H1 (cell line): ENCODE measurements at places on chromosomes 2 and 18.
A peak's percentile ranks its signal among the peaks of the same experiment; 100 is the strongest.

- no peak for DNase-seq
Observed at GRCh38 chr18:8162802-8163201, 446.4 kb upstream of the RAB12 start.

DNA sequence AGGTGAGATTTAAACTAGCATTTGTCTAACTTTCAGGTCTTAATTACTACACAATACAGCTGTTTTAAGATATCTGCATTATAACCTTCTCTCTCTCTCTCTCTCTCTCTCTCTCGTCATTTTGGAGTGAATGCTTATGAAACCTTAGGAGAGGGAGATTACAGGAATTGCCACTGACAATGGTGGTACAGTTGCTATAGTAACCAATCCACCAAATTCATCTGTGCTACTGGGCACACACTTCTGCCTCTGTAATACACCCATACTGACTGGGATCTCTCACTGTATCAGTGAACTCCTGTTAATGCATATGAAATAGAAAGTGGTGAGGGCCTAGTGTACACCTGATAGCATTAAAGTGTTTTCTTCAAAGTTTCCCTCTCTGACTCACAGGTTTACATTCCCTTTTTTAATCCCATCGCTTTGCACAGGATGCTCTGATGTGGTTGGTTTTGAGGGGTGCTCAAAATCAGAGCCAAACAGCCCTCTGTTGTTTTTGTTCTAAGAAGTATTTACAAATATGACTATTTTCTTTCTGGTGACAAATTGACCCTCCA, 13.1 kb downstream of the KLHL14 start:
- DNase-seq = no peak

- DNase-seq = no peak
Observed at GRCh38 chr18:12742453-12742852, 39.6 kb downstream of the PSMG2 start.

DNA sequence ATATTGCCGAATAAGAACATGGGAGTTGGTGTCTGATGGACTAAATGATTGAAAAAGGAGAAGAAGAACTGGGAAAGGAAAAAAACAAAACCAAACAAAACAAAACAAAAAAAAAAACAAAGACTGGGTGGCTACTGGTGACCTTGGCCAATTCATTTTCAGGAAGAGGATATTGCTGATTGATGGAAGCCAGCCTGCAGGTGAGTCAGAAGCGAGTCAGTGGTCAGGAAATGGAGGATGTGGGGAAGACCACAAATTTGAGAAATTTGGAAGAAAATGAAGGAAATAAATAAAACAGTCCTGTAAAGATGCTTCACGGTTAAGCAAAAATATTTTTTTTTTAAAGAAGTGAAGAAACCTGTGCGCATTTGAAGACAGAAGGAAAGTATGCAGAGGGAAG, 296.9 kb downstream of the ZNF521 start:
- DNase-seq = no peak

- no peak for DNase-seq
Observed at GRCh38 chr2:228827056-228827700, 443.9 kb downstream of the PID1 start.

- peak; percentile 54 for DNase-seq
Observed at GRCh38 chr2:175309799-175310198, 128.3 kb upstream of the ATP5MC3 start.

- peak; percentile 9 for DNase-seq
Observed at GRCh38 chr2:132521341-132521740, 104.7 kb downstream of the GPR39 start.

- DNase-seq = no peak
Observed at GRCh38 chr2:85421260-85422071, 3.0 kb downstream of the SH2D6 start.

DNA sequence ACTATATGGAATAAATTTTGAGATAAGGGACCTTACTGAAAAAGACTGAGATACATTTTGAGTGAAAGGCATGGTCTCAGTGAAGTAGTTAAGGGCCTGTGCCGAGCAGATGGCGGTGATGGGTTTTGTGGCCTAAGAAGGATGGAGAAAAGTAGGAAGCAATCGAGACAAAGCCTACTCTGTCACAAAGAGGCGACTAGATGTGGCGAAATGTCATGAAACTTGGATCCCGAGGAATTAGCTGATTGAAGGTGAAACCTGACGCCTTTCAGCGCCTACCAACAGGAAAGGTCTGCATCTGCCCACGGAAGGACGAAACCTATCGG, 558 bp upstream of the CEP192 start:
- DNase-seq = no peak

DNA sequence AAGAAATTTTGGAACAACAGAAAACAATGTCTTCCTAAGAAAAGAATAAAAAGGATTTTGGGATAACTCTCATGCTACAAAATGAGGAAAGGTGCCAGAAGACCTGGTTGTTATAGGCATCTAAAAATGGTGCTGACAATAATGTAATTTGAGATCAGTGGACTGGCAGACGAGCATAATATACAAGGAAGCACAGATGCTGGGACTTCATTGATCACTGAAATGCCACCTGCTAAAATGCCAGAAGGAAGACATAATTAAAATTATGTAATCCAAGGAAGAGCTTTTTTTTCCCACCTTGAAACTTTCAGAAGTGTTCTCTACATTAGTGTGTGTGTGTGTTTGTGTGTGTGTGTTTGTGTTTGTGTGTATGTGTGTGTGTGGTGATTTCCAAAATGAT, 535.9 kb downstream of the XIRP2 start:
- DNase-seq = no peak

DNA sequence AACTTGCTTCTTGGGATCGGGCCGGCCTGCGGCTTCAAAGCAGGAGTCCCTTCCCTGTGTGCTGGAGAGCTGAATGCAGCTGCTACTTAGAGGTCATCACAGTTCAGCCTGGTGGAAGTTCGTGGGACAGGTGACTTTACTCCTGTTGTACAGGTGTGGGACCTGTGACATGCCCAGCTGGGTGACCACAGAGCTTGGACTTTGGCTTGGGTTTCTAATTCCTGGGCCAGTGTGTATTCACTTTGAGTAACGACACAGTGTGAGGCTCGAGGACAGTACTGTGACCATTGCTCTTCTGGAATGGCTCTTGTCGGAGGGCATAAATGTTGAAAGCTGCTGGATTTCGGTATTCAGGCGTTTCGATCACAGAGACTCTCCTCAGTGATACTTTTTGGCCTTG, 114.5 kb downstream of the STPG4 start:
- DNase-seq = no peak

- DNase-seq = no peak
Observed at GRCh38 chr18:78898066-78898465, 81.6 kb upstream of the SALL3 start.

GRCh38 chr18:39946623-39947061, 2008.4 kb upstream of the PIK3C3 start:
- DNase-seq = no peak

GRCh38 chr2:31440764-31441163, 26.2 kb upstream of the XDH start:
- DNase-seq = no peak

DNA sequence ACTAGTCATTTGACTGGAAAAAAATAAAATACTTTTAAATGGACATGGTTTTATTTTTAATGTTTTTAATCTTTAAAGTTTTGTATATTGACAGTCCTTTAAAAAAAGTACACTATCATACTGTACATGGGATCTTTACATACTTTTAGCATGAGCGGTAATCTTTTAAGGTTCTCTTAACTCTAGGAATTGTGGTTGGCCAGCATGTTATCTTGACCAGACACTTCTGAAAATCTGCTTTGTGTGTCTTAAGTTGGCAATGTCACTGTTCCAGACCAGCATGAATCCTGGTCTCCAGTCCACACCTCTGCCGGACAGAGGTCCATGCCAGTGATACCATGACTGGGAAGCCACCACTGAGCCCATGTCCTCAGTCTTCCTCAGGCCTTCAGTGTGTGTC, 17.7 kb downstream of the ITGB1BP1 start:
- no peak for DNase-seq

- no peak for DNase-seq
Observed at GRCh38 chr18:8811115-8811514, 105.8 kb downstream of the MTCL1 start.

GRCh38 chr2:118738524-118739308, 108.7 kb downstream of the EN1 start:
- DNase-seq = no peak

- peak; percentile 68 for DNase-seq
Observed at GRCh38 chr2:158969162-158969714, 798 bp downstream of the TANC1 start.

- no peak for DNase-seq
Observed at GRCh38 chr2:5520463-5520972, 171.7 kb upstream of the SOX11 start.

DNA sequence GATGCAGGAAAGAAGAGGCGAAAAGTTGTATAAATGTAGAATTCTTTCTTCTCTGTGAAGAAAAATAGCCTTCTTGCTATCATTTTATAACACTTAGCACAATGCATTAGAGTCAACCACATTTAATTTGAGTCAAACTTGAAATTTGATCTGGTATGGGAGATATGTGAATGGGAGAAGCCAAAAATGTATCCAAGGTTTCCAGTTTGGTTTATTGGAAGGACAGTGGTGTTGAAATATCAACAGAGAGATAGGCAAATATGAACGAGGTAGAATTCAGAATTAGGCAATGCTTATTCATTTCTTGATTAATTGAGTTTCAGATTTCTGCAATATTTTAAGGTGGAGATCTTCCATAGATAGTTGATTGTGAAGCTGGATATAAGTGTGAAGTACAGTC, 991.9 kb upstream of the CHAC2 start:
- DNase-seq = no peak

GRCh38 chr18:23068011-23068410, 67.3 kb upstream of the CABLES1 start:
- DNase-seq = no peak

DNA sequence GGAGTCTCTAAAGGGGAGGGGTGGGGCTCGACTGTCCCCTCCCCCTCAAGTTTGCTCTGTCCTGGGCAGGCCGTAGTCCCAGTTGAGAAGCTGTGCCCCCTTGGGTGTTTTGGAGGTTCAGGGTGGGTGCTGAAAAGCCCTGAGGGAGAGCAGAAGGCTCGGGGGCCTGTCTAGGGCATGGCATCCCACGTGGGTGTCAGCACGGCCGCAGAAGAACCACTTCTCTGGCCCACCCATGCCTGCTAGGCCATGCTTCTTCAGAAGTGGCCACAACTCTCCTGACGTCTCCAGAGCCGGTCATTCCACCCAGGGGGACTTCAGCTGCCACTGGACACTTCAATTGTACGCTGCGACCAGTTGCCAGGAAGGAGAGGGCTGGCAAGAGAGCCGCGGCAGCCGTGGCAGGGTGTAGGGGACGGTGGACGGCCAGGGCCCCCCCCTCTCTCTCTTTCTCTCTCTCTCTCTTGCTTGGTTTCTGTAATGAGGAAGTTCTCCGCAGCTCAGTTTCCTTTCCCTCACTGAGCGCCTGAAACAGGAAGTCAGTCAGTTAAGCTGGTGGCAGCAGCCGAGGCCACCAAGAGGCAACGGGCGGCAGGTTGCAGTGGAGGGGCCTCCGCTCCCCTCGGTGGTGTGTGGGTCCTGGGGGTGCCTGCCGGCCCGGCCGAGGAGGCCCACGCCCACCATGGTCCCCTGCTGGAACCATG, at the start of gene INPP5D:
Gene INPP5D, plus strand, starts transcription at position 546 of the 704 bp plus-strand sequence. Its CDS starts 137 bp downstream, at position 683.
- no peak for DNase-seq

DNA sequence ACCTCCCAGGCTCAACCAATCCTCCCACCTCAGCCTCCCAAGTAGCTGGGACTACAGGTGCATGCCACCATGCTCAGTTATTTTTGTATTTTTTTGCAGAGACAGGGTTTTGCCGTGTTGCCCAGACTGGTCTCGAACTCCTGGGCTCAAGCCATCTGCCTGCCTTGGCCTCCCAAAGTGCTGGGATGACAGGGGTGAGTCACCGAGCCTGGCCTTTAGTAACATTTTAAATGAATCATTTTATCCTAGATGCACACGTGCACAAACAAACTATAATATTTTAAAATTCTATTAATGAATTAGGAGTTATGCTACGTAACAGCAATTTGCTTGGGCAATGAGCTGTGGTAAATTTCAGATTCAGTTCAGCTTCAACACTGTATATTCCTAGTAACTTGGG, 862.5 kb upstream of the ID2 start:
- no peak for DNase-seq

DNA sequence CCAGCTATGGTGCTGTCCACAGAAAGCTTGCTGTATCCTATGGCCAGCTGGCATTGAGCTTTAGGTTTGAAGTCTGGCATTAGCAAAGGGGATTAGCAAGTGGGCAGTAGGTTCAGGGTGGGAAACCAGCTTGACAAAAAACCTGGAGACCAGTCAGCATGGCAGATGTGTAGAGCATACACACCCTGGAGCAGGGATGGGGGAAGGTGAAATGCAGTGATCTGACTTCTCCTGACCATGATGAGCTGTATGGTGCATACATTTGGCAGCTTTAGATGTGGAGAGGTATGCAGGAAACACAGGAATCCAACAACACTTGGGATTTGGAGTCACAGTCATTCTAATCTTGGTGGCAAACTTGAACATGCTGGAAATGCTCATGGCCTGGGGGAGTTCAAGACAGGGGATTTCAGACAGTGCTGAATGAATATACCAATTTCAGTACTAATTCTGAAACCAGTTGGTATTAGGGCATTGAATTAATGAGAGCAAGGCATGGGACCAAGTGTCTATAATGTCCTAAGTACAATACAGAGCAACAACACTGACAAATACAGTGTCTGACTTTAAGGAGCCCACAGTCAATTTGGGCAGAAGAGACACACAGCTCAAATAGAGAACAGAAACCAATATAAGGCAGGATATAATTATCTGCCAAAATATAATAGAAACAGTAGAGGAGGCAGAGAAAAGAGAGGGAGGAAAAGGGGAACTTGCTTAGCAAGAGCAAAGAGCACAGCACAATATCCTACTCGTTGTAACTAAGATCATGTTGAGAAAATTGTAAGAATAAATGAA, 11.8 kb downstream of the ARHGAP15 start:
- DNase-seq = no peak

GRCh38 chr2:99974682-99975375, 167.6 kb downstream of the AFF3 start:
- DNase-seq = no peak

DNA sequence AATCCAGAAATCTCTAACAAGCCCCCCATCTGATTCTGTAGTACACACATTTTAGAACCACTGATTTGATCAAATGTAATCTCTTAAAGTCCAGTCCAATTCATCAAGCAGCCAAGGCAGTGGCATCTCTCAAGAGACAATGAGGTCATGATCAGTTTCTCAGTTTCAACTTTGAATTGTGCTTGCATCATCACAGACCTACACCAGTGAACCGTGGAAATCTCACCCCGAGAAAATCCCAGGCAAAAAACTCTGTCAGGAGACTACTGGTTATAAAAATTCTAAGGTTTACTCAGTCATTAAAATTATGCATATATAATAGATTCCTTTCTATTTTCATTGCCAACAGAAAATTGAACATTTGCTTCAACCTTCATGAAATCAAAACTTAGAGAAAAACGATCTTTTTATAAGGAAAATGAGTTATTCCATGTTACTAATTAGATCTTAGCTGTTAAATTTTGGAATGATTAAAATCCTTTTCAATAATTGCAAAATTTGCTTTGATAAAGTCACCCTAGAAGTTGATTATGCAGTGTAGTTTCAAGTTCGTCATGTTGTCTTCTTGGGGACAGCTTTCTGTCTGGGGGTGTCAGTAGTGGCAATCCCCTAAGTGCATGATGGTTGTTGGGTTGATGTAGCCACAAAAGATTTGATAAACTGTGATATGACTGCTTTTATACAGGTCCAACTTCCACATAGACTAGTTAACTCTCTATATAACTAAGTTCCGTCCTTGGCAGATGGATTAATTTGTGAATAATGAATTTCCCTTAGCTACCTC, 235.0 kb downstream of the CAMKMT start:
- no peak for DNase-seq
